Neural crest cell (in vitro differentiated cells): ENCODE measurements at places on chromosomes 6 and 20. TPM values are rescaled to one million over a fixed set of nuclear protein-coding genes. Genes with fewer than 3 reads are reported as not detected.

DNA sequence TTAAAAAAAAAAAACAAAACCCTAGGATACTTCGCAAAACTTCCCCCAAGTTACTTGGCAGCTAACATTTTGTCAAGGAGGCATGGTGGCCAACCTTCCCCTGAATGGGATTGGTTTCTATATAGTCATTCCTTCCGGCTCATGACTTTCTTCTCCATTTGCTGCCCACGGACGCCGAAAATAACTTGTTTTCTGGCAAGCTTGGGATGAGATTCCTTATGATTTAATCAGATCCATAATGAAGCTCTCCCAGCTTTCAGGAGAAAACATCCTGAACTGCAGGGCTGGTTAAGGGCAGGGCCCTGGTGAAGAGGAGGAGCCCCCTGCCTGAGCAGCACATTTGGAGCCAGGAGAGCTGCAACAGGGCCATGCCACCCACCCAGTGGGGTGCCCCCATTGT lies 49.9 kb downstream of the PPP1R16B start:
- DNase-seq: no peak
- peaks cover 16% of the 10 kb centered on the region for H3K27me3 ChIP-seq
- no peak overlapping the region for H3K4me3 ChIP-seq

MACROD2 gene
- total RNA-seq: 4.0 and 6.4 TPM in 2 replicates

DNA sequence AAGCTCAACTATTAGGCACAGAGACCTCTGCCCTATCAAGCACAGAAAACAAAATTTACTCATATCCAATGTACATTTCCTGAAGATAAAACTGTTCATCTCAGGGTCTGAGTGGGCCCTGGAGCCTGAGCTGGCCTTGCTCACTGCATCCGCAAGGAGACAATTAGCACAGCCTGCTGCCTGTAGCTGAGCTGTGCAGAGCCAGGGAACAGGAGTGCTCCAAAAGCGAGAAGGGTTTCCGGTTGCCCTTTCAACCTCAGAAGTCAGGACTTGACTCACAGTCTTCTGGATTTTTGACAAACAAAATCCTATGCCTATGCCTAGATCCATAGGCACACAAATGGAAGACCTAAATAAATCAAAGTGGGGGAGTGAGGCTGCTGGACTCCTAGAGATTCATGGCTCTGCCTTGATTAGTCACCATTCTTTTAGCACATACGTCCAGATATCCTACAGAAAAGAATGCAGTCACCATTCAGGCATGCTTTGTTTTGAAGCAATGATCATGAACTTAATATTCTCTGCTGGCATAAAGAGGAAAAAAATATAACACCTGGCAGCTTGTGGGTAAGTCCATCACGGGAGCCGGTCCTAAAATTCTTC lies 73.5 kb downstream of the BFSP1 start:
- no peaks in the 10 kb centered on the region for H3K4me1 ChIP-seq
- H3K4me3 ChIP-seq: no peak overlapping the region
- no peak overlapping the region for H3K27ac ChIP-seq
- no peaks in the 10 kb centered on the region for H3K36me3 ChIP-seq
- H3K27me3 ChIP-seq: no peaks in the 10 kb centered on the region

SMLR1 gene
- not detected in 2 replicates for total RNA-seq

DNA sequence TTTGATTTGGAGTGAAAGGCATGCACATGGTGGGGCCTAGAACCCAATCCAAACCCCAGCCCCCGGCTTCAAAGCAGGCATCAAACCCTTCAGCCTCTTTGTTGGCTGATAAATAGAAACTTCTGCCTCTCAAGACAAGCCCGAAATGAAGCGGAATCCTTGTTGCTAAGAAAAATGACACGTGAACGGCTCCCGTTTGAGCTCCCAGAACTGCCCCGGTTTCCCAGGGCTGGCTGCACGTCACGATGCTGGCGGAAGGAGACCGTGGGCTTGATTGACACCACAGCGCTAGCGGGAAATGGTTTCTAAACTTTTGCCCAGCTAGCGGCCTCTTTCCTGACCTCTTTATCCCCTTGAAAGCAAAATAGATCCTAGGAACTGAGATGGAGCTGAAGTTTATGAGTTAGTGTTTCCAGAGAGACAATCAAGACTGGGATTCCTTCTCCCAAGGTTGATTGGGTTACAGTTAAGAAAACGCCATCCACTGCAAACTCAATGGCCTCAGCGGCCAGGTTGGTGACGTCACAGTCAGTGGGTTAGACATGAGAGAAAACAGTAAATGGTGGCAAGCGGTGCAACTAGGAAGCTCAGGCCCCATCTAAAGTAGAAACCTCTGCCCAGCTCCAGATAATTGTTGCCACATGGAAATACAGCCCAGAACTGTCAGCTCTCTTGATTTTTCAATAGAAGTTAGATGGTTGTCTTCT lies 117.0 kb downstream of the ANKRD60 start:
- H3K4me3 ChIP-seq: no peak overlapping the region
- peaks cover 7% of the 10 kb centered on the region for H3K4me1 ChIP-seq
- DNase-seq: no peak
- H3K27ac ChIP-seq: peak overlapping the region; percentile 52
- no peaks in the 10 kb centered on the region for H3K27me3 ChIP-seq
